ENCODE measurements at places on chromosomes 13 and 19. TPM values are rescaled to one million over a fixed set of nuclear protein-coding genes. Genes with fewer than 3 reads are reported as not detected.

- DNase-seq: no peak
Observed at GRCh38 chr13:30362005-30362788, 54.8 kb upstream of the KATNAL1 start.

DNA sequence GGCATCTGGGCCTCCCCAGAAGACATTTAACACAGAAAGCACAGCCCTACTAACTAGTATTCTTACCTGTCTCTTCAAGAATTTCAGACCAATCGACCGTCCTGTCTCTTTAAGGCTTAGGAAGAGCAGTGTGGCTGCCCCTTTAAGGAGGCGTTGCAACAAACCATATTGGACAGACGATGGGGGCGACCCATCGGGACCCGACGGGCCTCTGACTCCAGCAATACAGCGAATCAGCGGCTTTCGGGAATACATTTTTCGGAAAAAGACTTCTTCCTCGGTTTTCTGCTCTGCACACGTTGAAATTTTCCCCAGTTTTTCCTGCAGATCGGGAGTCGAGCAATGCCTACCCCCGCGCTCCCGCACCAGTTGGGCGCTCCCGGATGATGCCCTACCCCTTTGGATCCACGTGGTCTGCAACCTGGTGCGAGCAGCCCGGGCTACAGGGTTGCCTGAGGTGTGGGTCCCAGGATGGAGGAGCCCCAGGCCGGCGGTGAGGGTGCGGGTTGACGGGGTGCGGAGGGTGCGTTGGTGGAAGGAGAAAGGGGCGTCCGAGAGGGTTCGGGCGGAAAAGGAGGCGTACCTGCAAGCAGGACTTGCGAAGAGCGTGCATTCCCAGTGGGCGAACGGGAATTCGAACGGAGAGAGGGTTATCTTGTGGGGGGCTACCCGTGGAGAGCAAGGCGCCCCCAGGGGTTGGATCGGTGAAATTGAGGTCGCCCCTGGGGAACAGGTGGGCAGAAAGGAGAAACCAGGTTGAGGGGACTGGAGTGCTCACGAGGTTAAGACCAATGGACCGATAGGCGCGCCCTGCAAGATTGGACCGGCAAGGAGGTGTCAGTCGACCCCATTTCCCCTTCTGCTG, at the start of gene POLR1G:
POLR1G (plus strand) TSS at position 419 of the 865 bp plus-strand sequence; CDS start at position 472, 53 bp downstream.
- DNase-seq: peak; percentile 86

DNA sequence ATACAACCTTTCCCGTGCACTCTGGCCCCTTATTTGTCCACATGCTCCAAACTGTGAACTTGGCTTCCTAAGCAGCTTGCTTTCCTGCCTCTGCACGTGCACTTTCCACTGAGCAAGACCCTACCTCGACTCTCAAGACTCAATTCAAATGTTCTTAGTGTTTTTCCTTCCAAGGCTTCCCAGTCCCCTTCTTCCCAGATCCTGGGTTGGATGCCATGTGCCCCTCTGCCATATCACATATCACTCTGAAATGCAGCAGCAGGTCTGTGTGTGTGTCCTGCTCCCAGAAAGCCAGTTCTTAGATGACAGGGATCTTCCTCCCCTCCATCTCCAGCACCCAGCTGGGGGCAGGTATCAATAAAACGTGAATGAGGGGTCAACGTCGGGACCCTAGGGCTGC, 3.0 kb downstream of the ZNF557 start:
- DNase-seq: no peak

DNA sequence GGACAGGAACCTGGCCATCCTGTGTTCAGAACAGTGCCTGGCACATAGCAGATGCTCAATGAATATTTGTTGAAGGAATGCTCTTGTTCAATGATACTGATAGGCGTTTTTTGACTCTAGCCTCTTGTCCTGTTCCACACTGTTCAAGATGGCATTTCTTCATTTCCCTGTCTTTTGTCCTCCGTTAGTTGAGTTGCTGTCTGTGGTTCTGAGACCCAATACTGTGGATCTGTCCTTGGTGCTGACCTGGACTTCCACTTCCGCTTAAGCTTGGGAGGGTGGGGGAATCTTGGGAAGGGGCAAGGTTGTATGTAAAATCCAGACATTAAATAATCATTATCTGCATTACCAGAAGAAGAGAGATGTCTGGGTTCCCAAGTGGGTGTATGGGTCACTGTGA, 8.3 kb upstream of the KCNN4 start:
- peak; percentile 49 for DNase-seq

- DNase-seq: no peak
Observed at GRCh38 chr13:78594456-78594975, 8.8 kb downstream of the POU4F1 start.

DNA sequence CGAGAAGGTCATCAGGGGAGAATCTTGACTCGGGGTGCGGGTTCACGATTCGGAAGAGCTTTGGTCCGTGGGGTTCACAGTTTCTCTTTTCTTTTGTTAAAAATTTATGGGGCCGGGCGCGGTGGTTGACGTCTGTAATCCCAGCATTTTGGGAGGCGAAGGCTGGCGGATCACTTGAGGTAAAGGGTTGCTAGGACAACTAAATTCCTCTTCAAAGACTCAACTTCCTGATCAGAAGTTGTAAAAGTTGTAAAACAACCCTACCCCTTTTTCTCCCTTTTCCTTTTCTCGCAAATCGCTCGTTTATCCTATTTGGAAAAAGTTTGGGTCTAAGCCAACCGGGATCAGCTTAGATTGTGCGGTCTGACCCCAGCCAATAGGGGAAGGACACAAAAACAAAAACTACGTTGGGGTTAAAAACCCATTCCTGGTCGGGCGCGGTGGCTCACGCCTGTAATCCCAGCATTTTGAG, 673 bp downstream of the ZNF486 start:
- no peak for DNase-seq

POU2F2 gene
- total RNA-seq: 15.7 TPM

DNA sequence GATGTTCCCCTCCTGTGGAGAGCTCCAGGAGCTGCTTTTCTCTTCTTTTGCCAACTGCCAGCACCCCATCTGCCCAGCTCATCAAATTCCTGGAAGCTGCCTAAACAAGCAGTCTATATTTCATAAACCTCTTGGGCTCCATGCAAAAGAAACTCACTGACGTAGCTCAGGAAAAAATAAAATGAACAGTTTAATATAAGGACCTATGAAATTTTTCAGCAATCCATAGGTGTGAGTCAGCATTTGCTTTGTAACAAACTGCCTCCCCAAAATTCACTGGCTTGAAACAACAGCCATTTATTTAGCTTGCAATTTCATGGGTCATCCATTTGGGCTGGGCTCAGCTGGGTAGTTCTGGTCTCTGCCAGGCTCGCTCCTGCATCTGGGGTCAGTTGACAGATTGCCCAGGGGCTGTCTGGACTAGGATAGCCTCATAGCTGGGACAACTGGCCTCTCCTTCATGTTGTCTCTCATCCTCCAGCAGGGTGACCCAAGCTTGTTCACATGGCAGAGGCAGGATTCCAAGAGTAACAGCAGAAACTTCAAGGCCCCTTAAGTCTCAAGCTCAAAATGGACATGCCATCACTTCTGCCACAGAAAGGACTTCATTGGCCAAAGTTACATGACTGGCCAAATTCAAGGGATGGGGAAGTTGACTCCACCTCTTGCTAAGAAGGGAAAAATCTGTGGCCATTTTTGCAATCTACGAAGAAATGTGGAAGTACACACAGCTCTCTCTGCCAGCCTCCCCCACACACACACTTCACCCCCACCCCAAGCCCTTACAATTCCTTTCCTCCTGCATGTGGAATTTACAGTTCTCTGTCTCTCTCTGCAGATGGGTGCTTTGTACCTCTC, 7.9 kb upstream of the PVR start:
- no peak for DNase-seq

ZNF681 gene
- total RNA-seq: 5.5 TPM

GRCh38 chr19:46624958-46625661, at the start of gene PTGIR:
TSS of gene PTGIR (minus strand) at chr19:46625089. CDS start at chr19:46624225, 864 bp downstream.
- peak; percentile 46 for DNase-seq

DNA sequence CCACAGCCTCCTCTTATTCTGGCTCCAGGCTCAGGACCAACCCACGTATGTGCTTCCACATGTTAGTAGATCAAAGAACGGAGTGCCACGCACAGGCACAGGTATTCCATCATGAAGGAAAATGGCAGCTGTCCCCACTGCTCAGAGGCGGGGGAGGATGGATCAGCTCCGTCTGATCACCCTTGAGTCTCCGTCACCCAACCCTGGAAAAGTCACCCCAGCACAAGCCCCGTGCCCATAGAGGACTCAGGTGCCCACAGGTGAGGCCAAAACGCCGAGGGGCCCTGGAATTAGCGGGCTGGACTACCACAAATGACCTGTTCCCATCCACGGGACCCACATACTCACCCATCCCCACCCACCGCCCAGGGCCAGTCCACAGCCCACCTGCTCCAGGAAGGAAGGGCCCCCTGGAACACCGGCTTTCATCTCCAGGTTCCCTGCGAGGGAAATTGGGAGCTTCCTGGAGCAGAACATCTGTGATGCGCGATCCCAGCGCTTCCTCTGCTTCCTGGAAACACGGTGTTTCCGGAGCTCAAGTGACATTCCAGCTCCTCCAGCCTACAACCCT, 120.5 kb upstream of the SPACA7 start:
- DNase-seq: no peak

DNA sequence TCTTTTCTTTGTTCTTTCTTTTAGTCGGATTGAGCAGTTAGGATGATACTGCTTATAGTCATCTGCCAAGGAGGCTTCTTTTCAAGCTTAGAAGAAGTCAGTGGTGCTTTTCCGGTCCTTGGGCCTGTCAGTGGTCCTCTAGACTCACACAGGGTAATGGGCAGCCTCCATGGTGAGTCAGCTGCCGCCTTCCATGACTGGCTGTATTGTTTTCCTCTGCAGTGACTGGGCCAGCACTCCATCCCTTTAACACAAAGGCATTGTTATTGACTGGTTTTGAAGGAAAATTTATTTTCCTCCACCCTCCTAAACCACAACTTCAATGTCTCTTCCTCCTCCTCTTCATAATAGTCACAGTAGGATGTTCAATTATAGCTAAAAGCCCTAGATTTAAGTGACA, 47.1 kb upstream of the CNMD start:
- DNase-seq: no peak

PRSS57 gene
- not detected for total RNA-seq

ANKRD27 gene
- 45.3 TPM for total RNA-seq

DNA sequence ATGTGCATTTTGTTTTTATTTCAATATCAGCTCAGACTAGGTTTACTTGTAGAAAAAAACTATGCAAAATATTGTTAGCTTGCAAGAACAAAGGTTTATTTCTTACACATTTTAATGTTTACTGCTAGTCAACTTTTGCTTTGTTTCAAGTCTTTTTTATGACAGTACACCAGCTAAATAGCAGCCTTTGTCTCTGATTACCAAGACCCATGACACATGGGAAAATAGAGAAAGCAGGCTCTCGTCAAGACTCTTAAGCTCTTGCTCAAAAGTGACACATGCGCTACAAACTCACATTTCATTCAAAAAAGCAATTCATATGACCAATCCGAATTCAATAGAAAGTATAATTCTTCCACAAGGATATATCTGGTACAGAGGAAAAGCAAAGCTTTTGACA, 642.3 kb upstream of the SLITRK1 start:
- DNase-seq: no peak

DNA sequence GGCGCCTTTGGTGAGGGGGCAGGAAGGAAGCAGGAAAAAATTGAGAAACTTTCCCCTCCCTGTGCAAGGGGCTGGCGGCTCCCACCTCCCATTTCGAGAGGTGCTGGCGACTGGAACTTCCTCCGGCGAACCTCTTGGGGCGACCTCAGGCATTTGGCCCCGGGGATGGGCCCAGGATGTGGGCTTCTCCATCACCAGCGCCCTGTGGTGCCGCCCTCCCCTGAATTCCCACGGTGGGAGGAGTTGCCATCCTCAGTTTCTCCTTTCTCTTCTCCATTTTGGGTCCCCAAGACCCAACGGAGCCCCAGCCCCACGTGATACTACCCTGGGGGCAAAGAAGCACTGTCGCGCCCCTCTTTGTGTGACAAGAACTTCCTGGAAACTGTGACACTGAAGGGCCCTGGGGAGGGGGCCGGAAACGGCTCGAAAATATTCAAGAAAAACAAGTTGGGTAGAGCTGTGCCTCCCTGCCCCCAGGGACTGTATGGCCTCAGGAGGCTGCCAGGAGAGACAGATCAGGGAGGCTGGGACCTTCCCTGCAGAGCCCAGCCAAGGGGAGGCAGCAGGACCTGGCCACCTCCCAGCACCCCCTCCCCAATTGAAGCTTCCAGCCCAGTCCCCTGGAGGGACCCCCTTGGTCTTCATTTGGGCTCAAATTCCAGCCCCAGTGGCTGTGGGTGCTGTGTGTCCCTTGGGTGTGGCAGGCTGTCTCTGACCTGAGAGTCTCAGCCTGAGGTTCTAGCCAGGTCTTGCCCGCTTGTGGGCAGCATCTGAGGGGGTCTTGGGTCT, 16.2 kb upstream of the AP1M2 start:
- DNase-seq: peak; percentile 93

- peak; percentile 66 for DNase-seq
Observed at GRCh38 chr19:42606660-42607351, 12.1 kb upstream of the CEACAM8 start.

CDC42EP5 gene
- total RNA-seq: not detected

DNA sequence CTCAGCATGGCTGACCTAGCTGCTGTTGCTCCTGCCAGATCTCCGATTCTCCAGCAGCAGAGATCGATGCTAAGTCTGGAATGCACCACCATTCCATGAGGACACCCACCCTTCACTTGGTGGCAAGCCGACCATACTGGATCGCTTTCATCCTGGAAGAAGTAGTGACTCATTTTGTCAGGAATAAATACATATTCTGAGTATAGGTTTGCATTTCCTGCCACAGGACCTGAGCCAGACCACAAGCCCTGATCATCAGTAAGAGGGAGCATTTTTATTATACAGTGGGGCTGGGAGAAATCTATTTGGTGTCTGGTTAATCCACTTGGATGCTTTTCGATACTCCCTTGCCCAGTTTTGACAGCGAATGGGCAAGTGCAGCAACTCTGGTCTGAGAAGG, 10.9 kb upstream of the KCTD15 start:
- no peak for DNase-seq

DNA sequence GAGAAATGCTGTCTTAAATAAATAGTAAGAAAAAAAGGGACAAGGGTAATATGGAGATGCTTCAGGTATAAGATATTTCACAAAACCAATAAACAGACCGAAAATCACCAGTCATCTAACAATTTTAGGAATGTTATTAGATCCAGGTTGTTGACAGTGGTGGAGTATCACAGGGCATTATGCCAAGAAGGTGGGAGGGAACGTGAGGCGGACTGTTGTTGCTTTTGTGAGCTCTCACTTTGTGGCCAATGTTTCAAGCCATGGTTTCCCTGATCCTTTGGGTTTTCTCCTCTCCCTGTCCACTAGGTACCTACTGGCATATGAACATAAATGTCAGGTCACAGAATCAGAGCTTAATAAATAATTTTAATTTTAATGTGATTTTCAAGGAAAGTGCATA, 790.3 kb upstream of the SLITRK1 start:
- no peak for DNase-seq

SBK3 gene
- not detected for total RNA-seq

DNA sequence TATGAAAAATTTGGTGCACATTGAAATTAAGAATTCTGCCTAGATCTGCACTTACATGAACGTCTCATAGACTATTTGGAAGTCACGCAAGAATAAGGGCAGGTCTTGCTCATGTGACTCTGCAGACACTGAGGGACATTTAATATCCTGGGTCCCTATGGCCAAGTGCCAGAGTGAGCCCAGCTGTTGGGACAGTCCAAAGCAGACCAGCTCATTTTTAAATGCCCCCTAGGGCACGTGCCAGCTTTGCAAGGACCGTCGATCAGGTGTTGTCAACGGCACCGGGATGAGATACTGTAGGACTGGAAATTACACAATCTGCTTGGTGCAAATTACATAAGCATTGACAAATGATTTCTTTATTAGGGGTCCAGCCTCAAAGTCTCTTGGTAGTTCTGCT, 293.6 kb downstream of the TEX29 start:
- DNase-seq: no peak

OVOL3 gene
- total RNA-seq: not detected

Measured in activated CD8-positive, alpha-beta T cell treated with anti-CD3 and anti-CD28 coated beads, Interleukin-2, amount 10 ng/mL, durations not matched to agents 7 days and 5 days (primary cell).